ENCODE measurements at places on chromosomes 3 and 15.

DNA sequence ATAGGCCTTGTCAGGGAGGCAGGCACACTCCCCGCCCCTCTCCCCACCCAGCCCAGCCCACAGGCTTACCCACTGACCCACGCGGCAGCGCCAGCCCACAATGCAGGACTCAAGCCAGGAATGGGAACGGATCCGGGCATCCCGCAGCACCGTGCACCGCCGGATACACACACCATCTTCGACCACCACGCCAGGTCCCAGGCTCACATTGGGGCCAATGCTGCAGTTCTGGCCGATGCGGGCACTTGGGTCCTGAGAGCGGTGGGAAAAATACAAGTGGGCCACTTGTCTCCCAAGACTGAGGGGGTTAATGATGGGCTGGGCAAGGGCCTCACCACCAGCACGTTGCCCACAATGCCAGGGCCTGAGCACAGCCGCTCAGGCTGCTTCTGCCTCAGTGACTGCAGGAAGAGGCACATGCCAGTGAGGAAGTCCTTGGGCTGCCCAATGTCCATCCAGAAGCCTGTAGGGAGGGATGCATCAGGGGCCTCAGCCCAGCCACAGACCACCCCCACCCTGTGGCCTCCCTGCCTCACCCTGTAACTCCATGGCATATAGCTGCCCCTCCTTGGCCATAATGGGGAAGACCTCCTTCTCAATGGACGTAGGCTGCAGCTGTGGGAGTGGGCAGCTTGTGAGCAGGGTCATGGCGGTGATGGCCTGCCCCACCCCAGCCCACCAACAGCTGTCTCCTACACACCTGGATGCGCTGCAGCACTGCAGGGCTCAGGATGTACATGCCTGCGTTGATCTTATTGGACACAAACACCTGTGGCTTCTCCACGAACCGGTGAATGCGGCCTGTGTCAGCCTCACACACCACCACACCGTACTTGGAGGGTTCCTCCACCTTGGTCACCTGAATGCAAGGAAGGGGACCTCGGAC is 1.6 kb downstream of the GMPPB start:
- DNase-seq, result no peak

GRCh38 chr15:62275831-62276230 is 110.7 kb upstream of the C2CD4B start:
- DNase-seq, result no peak

- peak; percentile 64 for DNase-seq
Measured at GRCh38 chr15:93072411-93073394, 16.3 kb downstream of the RGMA start.

DNA sequence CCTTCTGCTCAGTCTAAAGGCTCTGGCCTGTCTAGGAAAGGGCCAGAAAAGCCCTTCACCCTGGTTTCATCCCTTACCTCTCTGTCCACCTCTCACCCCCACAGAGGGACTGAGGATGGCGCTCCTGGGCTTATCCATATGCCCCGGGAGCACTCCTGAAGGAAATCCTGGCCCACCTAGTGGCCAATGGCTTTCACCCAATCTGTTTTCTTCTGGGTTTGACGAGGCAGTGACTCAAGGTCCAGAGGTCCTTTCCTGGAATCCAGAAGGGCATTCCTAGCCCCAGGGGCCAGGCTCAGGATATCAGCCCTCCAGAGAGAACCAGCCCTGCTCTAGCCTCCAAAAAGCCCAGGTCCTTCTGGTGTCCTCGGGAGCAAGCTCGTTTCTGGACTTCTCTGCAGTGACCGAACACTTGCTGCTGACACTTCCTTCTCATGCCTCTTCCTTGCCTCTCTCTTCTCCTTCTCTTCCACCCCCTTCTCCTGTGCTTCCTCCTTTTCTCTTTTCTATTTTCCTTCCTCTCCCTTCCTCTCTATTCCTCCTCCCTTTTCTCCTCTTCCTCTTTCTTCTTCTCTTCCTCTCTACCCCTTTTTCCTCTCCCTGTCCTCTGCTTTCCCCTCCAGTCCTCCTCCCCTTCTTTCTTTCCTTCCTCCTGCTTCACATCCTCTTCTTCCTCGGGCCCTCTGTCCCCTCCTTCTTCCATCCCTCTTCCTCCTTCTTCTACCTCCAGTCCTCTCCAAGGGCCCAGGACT is 59.6 kb downstream of the RHCG start:
- no peak for DNase-seq

DNA sequence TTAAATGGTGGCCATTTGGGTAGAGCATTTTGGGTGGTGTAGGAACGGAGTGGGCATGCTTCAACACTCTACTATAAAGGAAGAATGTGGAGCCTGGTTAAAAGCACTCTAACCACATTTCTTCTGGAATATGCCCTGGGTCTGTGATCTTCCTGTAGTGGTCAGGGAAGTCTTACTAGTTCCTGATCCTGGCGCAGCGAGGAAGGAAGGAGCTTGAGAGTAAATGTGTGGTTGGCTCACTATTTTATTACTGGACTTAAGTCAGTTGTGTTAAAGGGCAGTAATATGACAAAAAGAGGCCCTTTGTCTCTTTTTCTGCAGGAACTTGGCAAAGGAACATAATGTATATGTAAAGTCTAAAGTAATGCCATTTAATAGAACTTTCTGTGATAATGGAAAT is 197.6 kb upstream of the ZPLD1 start:
- DNase-seq, result no peak

DNA sequence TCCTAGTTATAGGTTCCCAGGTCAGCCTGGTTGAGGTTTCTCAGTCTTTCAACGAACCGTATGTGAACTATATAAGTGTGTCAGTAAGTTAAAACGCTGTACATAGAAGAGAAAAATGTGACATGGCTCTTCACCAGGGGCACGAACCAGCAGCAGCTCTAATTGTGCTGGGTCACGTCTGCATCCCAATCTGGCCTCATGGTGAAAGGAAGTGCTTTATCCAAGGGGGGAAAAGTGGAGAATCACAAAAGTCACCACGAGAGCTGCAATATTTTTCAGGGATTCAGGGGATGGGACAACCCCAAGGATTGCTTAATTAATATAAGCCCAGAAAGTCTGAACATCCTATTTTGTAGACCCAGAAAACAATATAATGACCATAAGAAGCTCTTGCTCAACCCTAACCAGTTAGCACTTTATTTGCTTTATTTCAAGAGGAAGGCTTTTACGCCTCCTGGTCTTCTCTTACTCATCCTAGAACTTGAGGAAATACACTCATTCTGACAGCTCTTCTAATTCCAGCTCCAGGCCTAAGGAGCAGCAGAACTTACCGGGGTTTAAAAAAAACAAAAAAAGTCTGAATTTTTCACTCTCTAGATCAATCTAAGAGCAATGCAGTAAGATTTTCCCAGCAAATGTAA is 16.5 kb downstream of the ANXA2 start:
- DNase-seq, result no peak

GRCh38 chr15:48469271-48469670 is 138.0 kb downstream of the DUT start:
- no peak for DNase-seq

- no peak for DNase-seq
Measured at GRCh38 chr15:83610132-83610531, 43.8 kb upstream of the ADAMTSL3 start.

DNA sequence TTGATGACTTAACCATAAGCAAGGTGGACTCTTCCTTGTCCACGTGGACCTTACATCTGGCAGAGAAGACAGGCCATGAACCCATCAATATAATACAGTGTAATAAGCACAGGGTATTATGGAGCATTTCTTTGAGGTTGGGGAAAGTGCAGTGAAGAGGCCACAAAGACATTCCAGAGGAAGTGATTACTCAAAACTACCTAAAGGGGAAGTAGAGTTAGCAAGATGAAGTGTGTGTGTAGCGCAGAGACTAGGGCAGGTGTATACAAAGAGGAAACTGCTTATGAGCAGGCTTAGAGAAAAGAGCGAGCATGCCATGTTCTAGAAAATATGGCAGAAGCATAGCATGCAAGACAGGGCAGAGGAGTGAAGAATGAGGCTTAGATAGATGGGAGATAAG is 17.9 kb downstream of the CP start:
- DNase-seq, result no peak

- no peak for DNase-seq
Measured at GRCh38 chr15:52361975-52362494, 66.4 kb upstream of the MYO5C start.

- no peak for DNase-seq
Measured at GRCh38 chr3:184582646-184583577, 21.3 kb downstream of the EPHB3 start.

DNA sequence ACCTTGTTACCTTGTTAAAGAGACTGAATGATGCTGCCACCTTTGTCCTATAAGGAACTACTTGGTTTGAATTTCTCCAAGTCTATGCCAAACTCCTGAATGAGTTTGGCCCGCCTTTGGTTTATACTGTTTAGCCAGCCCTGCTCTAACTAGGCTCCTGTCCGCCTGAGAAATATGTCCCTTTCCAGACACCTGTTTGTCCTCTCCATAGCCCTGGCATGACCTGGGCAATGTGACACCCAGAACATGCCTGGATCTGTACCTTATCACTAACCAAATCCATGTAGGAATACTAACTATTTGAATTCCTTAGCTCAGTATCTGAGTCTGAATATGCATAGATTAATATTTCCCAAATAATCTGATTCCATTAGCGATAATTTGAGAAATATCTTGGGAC is 24.4 kb upstream of the TMC3 start:
- no peak for DNase-seq

GRCh38 chr15:85407421-85408269 is 27.2 kb downstream of the AKAP13 start:
- DNase-seq, result peak; percentile 64

- DNase-seq, result no peak
Measured at GRCh38 chr3:124297062-124297980, 305.4 kb upstream of the ROPN1 start.

DNA sequence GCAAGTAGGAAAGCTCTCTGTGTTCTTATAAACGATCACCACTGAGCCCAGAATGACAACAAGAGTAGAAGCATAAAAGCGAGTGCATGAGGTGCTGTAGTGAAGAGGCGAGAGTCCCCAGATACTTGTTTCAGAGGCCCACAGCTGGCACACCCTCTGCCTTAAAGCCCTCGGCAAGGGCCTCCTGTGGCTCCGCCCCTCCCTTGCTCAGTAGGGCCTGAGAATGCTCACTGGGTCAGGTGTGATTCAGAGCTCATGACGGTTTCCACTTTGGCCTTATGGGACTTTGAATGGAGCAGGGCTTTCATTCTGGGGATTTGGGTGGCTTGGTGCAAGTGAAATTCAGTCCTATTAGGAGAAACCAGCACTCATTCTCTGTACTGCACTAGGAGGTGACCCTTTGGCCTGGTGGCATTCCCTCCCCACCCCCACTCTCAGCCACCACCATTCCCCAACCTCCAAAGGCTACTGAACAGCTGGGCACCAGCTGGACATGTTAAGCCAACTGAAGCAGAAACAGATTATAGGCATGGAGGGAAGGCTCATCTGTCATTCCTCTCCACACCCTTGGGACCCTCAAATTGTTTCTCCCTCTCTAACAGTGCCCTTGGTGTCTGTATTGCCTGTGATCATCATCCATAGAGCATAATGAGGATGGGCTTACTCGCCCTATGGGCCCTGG is 109.6 kb upstream of the CTDSPL start:
- DNase-seq, result no peak

DNA sequence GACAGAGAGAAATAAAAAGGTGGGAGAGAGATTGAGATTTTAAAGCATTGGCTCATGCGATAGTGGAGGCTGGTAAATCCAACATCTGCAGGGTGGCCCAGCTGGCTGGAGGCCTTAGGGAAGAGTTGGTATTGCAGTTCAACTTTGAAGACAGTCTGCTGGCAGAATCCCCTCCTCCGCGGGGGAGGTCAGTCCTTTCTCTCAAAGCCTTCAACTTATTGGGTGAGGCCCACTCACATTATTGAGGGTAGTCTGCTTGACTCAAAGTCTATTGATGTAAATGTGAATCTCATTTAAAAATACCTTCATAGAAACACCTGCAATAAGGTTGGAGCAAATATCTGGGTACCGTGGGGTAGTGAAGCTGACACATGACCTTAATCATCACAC is 31.8 kb upstream of the PROK2 start:
- DNase-seq, result no peak

GRCh38 chr3:57815036-57815435 is 58.9 kb downstream of the SLMAP start:
- no peak for DNase-seq

DNA sequence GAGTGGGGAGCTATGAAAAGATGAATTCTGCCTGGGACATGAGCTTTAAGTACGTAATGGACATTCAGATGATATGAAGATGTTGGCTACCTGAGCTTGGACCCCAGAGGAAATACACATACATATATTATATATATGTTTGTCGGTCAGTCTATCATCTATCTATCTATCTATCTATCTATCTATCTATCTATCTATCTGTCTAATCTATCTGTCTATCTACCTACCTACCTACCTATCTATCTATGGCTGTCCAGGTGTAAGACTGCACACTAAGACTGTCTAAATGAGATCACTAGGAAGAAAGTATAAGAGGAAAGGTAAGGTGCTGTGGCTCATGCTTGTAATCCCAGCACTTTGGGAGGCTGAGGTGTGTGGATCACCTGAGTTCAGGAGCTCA is 18.2 kb upstream of the CELF6 start:
- no peak for DNase-seq

DNA sequence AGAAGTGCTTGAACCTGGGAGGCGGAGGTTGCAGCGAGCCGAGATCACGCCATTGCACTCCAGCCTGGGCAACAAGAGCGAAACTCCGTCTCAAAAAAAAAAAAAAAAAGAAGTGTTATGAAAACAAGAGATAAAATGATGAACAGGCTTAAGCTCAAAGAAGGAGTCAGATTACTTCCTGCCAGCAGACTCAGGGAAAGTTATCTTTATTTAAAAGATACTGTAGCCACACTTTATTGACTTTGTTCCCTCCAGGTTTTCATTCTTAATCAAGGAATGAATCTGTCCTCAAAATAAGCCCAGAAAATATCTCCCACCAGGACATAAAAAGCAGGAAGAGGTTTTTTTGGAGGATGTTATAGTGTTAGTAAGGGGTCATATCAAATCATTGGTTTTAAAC is 176.5 kb upstream of the KCNMB2 start:
- no peak for DNase-seq

- DNase-seq, result no peak
Measured at GRCh38 chr3:101848326-101848725, 988 bp upstream of the NFKBIZ start.

- no peak for DNase-seq
Measured at GRCh38 chr15:78170848-78171773, 21.9 kb downstream of the IDH3A start.

DNA sequence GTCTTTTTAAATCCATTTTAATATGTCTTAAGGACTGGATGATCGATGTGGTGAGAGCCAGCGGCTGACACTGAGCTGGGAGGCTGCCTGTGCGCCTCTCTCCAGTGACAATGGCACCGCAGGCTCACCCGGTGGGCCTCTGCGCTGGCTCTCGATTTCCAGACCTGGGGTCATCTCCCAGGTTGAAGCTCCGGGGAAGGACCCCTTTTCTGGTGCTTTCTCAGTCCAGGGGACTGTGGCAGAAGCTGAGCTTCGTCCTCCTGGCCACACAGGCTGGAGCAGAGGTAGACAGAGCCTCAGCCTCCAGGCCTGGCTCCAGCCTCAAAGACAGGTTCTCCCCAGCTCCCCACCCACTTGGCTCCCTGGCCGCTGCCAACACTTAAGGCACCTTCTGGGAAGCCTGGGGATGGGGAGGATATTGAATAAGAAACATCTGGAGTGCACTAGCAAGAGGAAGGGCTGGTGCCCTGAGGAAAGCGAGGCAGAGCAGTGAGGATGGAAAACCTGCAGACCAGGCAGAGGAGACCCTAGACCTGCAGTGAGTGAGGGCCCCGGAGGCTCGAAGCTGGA is 154.2 kb upstream of the SMAD3 start:
- no peak for DNase-seq

Data from NCI-H460 (cell line).